NCI-H774 (cell line): ENCODE measurements at places on chromosomes 1 and 21.

GRCh38 chr1:177646757-177647730 lies 322.8 kb downstream of the SEC16B start:
- no peak for DNase-seq

GRCh38 chr1:64663668-64664067 lies 81.2 kb upstream of the RAVER2 start:
- no peak for DNase-seq

DNA sequence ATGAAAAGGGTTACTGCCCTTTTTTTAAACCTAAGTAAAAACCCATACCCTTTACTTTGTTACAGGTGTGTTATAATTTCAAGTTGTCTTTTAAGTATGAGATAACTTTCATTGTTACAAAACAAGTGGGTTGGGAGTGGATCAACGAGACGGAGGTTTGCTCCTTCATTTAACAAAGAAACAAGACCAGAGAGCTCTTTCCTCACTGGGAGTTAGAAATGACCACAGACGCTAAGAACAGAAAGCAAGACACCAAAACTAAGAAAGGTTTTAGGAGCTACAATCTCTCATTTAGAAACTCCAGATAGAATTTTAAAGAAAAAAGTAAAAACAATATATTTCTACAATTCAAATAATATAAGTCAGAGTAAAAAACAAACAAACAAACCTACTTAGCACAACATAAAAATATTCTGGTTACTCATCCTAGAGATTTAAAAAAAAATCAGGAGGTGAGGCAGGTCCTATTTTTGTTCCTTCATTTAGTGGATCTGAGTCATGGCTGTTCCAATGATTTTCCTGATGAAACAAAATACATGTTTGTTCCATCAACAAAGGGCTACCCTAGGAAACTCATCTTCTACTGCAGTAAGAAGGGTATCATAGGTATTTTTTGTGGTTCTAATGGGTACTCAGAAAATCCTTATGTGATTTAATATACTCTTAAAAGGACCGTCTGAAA lies 33.0 kb downstream of the APP start:
- DNase-seq: no peak

- no peak for DNase-seq
Measured at GRCh38 chr1:8739377-8739776, 78.1 kb downstream of the RERE start.

DNA sequence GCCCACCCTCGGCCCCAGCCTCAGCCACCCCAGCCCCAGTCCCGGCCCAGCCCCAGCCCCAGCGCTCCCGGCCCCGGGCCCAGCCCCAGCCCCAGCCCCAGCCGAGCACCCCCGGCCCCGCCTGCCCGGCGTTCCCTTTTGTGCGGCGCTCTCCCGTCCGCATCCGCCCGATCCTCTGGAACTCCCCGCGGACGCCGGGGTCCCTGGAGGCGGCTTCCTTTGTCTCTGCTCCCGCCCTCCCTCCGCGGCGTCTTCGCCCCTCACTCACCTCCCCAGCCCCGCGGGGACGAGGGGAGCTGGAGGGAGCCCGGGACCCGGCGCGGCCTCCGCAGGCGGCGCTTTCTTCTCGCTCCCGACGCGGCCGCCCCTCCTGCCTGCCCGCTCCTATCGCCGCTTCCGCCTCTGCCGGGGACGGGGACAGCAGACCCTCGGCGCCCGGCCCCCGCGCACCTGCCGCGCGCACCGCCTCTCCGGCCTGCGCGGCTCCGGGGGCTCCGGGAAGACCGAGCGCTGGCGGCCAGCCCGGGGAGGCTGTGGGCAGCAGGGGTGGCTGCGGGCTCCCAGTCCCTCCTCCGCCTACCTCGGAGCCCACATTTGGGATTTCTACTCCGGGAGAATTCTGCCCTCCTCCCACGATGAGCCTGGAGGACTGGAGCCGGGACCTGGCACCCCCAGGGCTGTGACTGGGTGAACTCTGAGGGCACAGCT lies 14.0 kb downstream of the AGRN start:
- no peak for DNase-seq

DNA sequence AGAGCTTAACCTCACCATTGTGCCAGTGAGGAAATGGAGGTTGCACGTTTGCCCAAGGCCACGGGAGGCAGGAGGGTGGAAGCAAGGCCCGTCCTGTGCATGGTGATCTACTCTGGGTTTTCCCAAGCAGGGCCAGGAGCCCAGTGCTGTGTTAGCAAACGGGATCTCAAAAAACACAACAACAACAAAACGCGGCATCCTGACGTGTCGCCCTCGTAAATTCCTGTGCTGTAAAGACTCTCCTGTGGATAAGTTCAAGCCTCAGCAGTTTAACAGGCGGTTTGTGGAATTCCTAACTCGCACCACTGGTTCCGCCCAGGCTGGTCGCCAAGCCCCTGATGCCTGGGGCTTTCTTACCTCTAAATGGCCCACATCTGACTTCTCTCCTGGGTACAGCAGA lies 39.1 kb downstream of the TFF3 start:
- no peak for DNase-seq
